ENCODE measurements at places on chromosomes 16 and 17.

- DNase-seq = no peak
These were observed 55.1 kb downstream of the PLD6 start for GRCh38 chr17:17151055-17151454.

- DNase-seq = no peak
These were observed 147.4 kb upstream of the TBX2 start for GRCh38 chr17:61251939-61252865.

GRCh38 chr17:37725601-37726146 is 19.2 kb downstream of the HNF1B start:
- DNase-seq = no peak

DNA sequence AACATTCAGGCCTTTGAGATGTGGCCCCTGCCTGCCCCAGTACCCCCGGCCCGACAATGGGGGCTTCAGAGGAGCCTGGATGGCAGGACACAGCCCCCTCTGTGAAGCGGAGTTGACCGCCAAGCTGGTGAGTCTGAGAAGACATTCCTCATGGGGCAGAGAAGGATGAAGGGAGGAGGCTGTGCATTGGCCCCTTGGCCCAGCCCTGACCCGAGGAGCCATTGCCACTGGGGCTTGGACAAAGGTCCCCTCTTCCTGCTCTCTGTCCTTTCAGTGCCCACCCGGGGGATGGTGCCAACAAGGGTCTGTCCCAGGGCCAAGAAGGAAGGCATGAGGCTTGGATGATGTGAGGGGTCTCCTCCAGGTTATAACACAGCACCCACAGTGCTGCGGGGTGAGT is 30.9 kb upstream of the PHB1 start:
- no peak for DNase-seq

DNA sequence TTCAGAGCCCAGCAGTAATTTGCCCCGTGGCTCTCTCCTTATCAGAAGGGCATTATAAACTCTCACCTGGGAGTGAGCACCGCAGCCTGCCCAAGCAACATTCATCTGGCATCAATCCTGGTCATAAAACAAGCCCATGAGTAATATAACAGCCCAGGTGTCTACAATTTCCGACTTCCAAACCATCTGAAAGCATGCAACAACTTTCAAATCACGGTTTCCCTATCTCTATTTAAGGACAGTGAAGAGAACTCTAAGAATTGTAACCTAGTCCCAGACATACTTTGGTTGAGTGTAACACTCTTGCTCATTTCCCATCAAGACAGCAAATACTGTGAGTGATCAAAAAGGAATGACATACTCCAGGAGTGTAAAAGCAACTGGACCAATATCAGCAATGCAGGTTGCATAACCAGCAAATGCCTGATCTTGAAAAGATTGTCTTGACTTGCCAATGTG is 487.4 kb upstream of the SOX9 start:
- no peak for DNase-seq

DNA sequence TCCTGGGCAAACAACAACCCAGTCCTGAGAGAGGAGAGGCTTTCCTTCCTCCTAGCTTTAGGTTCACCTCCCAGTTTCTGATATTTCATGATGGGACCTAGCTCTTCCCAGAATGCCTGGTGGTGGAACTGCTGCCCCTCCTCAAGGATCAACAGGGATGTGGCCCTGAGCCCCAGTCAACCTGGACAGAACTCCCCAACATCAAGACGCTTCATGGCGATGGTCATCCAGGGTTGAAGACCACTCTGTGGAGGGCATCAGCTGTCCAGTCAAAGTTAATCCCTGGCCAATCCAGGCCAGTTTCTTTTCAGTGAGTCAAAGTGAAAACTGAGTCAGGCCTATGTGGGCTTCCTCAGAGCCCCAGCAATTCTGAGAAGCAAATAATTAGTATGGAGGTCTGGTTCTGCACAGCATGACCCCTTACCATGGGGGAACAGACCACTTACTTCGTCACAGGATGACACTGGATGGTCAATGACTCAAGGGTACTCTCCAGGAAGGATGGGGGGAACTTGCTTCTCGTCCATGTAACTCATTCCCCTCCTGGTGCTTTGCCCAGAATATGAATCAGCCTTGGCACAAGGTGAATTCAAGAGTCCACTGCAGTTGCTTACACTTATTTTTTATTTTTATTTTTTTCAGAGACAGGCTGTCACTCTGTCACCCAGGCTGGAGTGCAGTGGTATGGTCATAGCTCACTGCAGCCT is 14.7 kb upstream of the XYLT2 start:
- no peak for DNase-seq

GRCh38 chr16:28543072-28543471 is 4.3 kb upstream of the NUPR1 start:
- DNase-seq = no peak

DNA sequence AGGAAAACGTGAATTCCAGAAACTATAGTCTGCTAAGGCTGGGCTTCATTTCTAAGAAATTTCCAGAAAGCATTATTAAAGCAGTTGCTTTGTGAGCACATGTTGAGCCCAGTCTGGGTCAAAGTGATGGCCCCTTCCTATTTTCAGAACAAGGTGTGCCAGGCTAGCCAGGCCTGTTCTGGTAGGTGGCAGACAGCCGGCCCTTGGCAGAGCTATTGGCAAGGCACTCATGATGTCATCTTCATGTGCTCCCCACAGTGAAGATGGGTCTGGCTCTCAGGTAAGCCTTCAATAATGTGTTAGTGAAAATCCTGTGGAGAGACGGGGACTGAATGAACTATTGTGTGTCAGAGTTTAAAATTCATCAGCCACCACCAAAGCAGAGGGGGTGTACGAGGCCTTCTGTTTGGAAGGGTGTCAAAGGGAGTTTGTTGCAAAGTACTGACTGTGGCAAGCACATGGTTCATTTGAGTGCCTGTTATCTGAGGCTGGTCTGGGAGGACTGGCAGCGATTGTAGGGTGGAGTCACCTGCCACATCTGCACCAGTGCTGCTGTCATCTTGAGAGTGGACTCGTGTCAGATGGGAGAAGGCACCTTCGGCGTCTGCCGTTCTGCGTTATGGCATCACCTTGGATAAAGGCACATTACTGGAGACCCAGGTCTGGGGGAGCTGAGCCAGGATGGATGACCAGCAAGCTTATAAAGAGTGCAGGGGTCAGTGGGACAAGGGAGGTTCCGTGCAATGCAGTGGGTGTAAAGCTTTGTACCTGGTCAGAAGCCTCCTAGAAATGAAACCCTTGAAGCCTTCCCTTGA is 43.4 kb downstream of the KSR1 start:
- no peak for DNase-seq

GRCh38 chr16:55479430-55480140 is 587 bp downstream of the MMP2 start:
- DNase-seq = no peak

DNA sequence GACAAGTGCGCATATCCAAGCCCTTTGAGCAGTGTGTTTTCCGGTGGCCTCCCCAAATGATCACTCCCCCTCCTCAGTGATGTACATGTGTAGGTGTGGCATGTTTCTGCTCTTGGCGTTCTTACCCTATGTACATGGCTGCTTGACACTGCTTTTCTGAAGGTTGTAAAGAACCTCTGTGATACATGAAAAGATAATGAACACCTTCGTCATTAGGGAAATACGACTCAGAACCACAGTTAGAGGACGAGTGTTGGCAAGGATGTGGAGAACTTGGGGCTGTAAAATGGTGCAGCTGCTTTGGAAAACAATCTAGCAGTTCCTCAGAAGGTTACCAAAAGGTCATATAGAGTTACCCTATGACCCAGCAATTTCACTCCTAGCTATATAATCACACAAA is 28.6 kb downstream of the CEP95 start:
- DNase-seq = no peak

- DNase-seq = no peak
These were observed at the start of gene KCNJ12 for GRCh38 chr17:21376081-21376758. KCNJ12 (plus strand) TSS chr17:21376357; CDS start chr17:21415343, 38,986 bp downstream.

DNA sequence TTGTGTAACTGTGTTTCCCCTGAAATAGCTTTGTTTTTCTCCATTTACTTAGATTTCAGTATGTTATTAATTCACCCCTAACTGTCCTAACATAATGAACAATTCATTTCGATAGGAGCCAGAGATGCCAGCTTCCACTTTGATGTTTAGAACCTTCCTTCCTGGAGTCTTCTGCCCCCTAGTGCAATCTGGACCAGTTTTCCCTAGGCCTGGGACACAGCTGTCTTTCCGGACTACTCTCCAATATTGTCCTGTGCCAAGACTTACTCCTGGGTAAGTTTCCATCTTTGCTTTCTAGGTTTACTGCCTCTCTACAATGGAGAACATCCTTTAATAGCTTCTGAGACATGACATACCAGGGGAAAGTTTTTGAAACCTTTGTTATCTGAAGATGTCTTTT is 12.8 kb downstream of the RECQL5 start:
- no peak for DNase-seq

GRCh38 chr17:19004421-19005136 is at the start of gene FAM83G:
FAM83G (minus strand) TSS chr17:19004764; CDS start chr17:19004041, 723 bp downstream.
- peak; percentile 85 for DNase-seq

GRCh38 chr16:11430601-11431317 is 85.5 kb downstream of the RMI2 start:
- no peak for DNase-seq

DNA sequence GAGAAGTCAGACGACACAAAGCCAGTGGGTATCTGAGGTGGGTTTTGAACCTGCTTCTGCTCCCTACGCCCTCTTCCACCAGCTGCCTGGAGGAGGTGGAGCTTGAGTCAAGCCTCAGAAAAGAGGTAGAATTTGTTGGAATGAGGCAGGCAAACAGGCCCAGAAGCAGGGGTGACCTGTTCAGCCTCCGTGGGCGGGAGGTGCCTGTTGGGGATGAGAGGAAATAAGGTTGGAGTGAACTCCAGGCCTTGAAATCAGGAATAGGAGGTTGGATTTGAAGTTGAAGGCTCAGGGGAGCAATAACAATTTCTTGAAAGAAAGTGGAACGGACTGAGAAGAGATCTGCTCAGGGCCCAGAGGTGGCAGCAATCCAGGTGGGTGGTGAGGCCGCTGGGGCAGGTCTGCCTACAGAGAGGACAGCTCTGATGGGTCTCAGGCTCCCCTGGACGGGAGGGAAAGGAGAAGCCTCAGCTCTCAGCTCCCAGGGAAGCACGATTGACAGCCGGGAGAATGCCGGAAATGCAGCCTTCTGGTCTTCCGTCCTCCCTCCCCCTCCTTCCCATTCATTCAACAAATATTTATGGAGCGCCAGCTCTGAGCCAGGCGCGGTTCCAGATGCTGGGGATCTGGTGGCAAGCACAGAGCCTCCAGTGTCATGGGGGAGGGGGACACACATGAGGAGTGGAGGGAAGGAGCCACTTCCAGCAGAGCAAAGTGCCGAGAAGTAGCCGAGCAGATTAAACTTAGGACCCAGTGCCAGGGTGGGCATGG is 61.9 kb upstream of the CIBAR2 start:
- no peak for DNase-seq

Data from activated T-cell treated with anti-CD3 and anti-CD28 coated beads for 1 hour (primary cell).